ENCODE measurements at places on chromosomes 5 and 9. TPM values are rescaled to one million over a fixed set of nuclear protein-coding genes. Genes with fewer than 3 reads are reported as not detected.
A peak's percentile ranks its signal among the peaks of the same experiment; 100 is the strongest.

DNA sequence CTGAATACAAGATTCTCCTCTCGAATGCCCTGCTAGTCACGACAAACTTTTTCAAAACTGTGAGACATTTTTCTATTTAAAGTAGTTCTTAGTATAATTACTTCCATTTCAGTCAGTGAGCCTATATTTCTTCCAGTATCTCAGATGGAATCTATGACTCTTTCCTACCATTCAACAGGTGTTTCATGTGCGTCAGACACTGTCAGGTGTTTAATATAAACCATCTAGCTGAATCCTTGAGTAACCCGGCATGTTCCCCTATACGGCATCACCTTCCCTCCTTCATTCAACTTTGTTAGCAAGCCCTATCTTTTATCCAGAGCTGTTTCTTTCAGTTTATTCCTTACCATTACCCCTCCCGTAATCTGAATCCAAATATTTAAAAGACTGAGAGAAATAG, 418.8 kb downstream of the RAB3C start:
- DNase-seq: no peak

Gene ELL2
- total RNA-seq: 97.0 TPM

Gene NEUROG1
- 222 TPM for total RNA-seq

DNA sequence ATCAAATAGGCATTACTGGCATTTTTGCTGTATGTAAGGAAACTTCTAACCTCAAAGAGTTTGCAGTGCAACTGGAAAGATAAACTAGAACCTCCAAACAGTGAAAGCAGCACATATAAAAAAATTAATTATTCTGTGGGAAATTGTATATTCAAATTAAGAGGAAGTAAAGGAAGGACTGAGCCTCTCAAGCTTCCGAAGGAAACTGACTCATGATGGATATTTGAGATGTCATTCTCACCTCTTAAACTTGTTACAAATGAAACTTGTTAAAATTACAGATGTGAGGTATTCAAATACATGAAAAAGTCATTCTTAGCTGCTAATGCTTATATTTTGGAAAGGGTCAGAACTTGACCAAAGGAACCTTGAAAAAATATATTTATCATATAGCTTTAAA, 538.7 kb downstream of the PDE4D start:
- DNase-seq: no peak

DNA sequence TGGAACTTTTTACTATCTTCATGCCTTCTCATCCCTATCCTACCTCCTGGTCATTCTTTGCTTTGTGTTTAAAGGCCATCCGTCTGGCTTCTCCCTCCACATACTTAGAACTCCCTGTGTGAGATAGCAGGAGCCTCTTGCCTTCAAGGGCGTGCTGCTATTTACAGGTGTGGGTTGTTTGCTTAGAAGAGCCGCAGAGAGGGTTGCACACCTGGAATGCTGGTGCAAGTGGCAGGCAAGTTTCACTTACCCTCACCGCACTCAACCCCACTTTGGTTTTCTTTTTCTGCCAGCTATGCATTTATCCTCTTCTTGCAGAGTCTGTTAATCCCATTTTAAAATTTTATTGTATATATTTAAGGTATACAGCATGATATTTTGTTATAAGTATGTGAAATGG, 12.6 kb downstream of the SKP2 start:
- DNase-seq: no peak

- DNase-seq: peak; percentile 61
These were observed 141.4 kb downstream of the LRRC70 start for GRCh38 chr5:62720031-62720441.

DNA sequence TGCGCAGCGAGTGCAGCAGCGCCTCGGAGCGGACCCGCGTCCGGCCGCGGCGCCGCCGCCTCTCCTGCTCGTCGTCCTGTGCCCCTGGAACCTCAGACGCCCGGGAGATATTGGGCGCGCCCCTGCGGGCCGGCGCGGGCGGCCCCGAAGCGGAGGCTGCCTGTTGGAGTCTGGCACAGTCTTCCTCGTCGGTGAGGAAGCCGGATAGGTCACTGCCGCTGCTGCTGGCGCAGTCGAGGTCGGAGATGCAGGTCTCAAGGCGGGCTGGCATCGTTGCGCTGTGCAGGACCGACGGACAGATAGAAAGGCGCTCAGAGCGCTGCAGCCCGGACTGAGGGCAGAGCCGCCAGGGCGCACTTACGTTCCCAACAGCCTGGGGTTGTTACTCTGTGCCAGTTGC, 344 bp downstream of the NEUROG1 start:
- DNase-seq: no peak

GRCh38 chr9:19424176-19424779, 15.5 kb downstream of the ACER2 start:
- DNase-seq: no peak

GRCh38 chr5:95027151-95027721, 257.7 kb downstream of the MCTP1 start:
- no peak for DNase-seq

DNA sequence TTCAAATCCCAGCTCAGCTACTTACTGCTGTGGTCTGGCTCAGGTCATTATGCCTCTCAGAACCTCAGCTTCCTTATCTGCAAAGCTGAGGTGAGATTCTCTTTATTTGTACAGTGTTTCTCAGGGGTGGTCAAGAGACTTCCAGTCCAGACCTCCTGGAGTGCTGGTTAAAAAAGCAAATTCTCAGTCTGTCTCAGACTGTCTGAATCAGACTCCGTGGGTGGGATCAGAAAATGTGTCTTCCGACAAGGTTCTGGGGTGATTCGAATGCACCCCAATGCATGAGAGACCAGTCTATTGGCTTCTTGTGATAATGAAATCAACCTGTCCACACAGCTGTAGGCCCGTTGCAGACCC, 137.7 kb upstream of the SMIM23 start:
- no peak for DNase-seq

- DNase-seq: no peak
These were observed 4.7 kb downstream of the PDLIM4 start for GRCh38 chr5:132261881-132262845.

- no peak for DNase-seq
These were observed 8.9 kb downstream of the PITX1 start for GRCh38 chr5:135024956-135025729.

DNA sequence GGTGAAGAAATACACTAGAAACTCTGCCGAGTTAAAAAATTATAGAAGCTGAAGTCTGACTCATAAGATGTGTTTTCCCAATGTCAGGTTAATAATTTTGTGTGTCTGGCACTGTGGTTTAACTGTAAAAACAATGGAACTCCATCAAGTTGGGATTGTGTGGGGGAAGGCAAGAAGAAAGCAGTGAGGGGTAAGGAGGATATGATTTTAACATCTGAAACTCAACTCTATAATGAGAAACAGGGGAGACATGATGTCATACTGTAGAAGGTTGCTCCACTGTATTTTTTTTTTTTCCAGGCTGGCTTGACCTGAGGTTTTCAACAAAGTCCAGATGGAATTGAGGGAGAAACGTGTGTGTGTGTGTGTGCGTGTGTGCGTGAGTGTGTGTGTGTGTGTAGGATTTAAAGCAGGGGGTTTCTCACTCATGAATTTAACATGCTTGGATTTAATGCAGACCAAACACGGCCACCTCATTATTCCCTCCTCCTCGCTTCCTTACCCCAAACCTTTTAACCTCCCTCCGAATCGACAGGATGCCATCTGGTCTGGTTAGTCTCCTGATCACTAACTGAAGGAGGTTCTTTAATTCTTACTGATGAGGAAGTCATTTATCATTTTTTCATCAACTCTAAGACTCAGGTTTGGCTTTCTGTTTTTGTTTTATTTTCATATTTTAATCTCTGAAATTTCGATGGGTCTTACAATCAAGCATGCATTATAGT, 140.2 kb upstream of the LPAR1 start:
- DNase-seq: peak; percentile 46

GRCh38 chr9:89969156-89969675, 364.4 kb downstream of the GADD45G start:
- no peak for DNase-seq

DNA sequence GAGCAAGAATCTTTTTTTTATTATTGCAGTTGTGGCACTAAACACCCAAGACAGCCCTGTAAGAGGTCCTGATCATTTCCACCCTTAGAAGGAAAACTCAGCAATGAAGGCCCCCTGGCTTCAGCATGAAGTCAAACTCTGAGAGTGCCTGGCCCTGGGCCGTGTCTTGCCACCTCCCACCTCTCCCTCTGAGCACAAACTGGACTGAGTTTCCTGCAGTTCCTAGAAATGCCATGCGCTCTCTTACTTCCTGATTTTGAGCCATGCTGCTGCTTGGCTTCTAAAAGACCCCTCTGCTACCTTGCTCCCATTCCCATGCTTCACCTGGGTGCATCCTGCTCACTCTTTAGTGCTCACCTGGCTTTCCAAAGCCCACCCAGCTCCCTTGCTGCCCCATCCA, 140.4 kb upstream of the KLF9 start:
- no peak for DNase-seq

GRCh38 chr5:178651046-178651810, 24.4 kb upstream of the CLK4 start:
- DNase-seq: no peak

Gene SPATA31D4
- not detected for total RNA-seq

- DNase-seq: peak; percentile 37
These were observed 5.0 kb downstream of the LMX1B start for GRCh38 chr9:126618585-126619360.

- DNase-seq: no peak
These were observed 10.0 kb upstream of the P4HA2 start for GRCh38 chr5:132237670-132238069.

GRCh38 chr9:114392749-114393112, 4.9 kb upstream of the AKNA start:
- no peak for DNase-seq

Gene DYNC2I2
- total RNA-seq: 15.0 TPM

GRCh38 chr9:114591849-114592248, 4.3 kb downstream of the ATP6V1G1 start:
- no peak for DNase-seq

GRCh38 chr9:101848485-101848919, 110.1 kb upstream of the GRIN3A start:
- DNase-seq: no peak

Gene LAMC3
- 0.17 TPM for total RNA-seq

DNA sequence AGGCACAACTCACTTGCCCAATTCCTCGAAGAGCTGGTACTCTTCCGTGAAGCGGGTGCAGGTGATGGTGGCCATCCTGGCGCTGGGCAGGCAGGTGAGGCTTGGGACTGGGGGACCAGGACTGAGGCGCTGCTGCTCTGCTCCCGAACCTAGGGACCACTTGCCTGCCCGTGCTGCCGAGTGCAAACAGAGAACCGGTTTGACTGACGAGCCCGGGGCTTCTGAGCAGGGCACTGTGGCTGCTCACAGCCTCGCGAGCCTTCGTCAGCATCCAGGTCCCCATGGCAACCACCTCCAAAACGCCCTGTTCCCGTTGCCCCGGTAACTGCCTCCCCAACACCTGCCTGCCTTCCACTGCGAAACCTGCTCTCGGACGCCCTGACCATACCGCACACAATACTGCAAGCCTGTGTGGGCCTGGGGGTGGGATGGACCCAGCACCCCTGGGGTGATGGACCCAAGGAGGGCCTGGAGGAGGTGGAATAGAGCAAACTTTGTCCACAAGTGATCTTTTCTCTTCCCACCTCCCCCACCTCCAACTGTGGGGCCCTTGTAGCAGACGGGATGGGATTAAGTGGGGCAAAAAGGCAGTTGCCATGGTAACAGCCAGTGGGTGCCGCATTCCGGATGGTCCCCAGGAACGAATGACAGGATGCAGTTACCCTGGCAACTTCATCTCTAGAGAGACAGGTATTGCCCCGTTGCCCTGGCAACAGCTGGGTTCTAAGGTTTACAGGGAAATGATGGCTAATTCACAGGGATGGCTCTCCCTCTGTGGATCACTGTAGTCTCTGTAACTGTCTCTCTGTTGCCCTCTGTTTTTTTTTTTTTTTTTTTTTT, at the start of gene CAMK2A:
Gene CAMK2A, minus strand, starts transcription at position 223 of the 840 bp plus-strand sequence. Its CDS starts 148 bp downstream, at position 75.
- peak; percentile 71 for DNase-seq

DNA sequence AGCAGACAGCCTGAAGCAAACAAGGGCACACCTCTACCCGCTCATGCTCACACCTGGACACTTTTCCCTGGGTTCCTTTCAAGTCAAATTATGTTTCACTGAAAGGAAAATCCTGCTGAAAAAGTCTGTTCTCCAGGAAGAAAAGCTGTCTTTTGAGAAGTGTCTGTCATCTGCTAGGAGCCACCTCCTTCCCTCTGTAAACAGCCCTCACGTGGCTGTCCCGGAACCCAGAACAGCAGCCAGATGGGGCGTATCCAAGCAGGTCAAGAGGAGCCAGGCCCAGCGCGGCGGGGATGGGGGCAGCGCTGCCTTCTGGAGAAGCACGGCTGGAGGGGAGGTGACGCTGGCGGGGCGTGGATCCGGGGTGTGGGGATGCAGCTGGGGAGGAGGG, at the start of gene PNPLA7:
Gene PNPLA7, minus strand, starts transcription at position 172 of the 391 bp plus-strand sequence. CDS start 205 bp downstream, outside the sequence.
- peak; percentile 85 for DNase-seq

Gene PCDHGA3
- total RNA-seq: 10.4 TPM

GRCh38 chr9:98365227-98365669, 109.8 kb upstream of the TBC1D2 start:
- no peak for DNase-seq

- DNase-seq: no peak
These were observed 17.0 kb upstream of the CRB2 start for GRCh38 chr9:123338710-123339665.
